Fibroblast of lung (primary cell): ENCODE measurements at places on chromosomes 4 and X.

DNA sequence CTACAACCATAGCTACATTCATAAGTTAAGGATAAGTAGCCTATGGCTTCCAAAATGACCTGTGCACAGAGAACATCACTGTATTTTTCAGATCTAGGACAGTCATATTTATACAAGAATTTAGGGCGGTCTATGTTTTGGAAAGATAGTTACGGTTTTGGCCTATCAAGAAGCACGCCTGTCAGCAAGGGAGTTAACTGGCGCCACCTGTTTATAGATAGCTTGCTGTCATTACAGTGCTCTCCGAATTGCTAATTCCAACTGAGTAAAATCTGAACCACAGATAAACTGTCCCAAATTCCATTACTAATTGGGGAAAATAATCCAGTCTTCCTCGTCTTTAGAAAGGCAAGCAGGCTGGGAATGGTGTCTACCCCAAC, 646 bp downstream of the ABCB7 start:
- H3K36me3 ChIP-seq, result no peaks in the 10 kb centered on the region
- no peaks in the 10 kb centered on the region for H3K4me1 ChIP-seq
- no peaks in the 10 kb centered on the region for H3K27me3 ChIP-seq
- peak; percentile 6 for DNase-seq
- peak overlapping the region; percentile 50 for H3K4me3 ChIP-seq
- no peak overlapping the region for H3K27ac ChIP-seq

- no peak overlapping the region for H3K4me3 ChIP-seq
- no peaks in the 10 kb centered on the region for H3K4me1 ChIP-seq
- no peaks in the 10 kb centered on the region for H3K36me3 ChIP-seq
These were observed 26.1 kb upstream of the TBC1D1 start for GRCh38 chr4:37864786-37865185.

DNA sequence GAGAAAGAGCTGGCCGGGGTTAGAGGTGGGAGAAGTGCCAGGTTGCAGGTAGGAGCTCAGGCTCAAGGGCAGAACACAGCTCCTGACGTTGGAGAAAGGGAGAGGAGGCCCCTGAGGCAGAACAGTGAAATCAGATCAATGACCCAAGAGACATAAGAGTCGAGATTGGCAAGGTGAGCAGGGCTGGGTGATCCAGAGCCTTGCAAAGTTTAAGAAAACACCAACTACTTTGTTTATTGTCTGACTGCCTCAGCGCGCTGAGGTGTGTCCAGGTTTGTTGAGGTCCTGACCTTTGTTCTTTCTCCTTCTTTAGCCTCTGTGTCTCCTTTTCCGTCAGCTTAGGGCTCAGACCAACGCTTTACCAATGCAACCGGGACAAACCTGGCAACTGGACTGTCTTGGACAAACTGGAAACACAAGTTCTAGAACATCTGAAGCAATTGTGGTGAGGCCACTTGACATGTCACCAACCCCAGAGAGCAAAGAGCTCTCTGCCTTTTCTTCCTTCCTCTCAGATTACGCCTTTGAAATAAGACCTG, 28.3 kb downstream of the CHRNA9 start:
- H3K36me3 ChIP-seq, result no peaks in the 10 kb centered on the region
- DNase-seq, result no peak
- H3K4me1 ChIP-seq, result no peaks in the 10 kb centered on the region
- H3K27me3 ChIP-seq, result no peaks in the 10 kb centered on the region
- H3K27ac ChIP-seq, result no peak overlapping the region

- peaks cover 2% of the 10 kb centered on the region for H3K4me1 ChIP-seq
- no peaks in the 10 kb centered on the region for H3K36me3 ChIP-seq
- H3K4me3 ChIP-seq, result no peak overlapping the region
- no peaks in the 10 kb centered on the region for H3K27me3 ChIP-seq
- no peak for DNase-seq
- H3K27ac ChIP-seq, result no peak overlapping the region
These were observed 67.2 kb downstream of the PALLD start for GRCh38 chr4:168564023-168564422.

DNA sequence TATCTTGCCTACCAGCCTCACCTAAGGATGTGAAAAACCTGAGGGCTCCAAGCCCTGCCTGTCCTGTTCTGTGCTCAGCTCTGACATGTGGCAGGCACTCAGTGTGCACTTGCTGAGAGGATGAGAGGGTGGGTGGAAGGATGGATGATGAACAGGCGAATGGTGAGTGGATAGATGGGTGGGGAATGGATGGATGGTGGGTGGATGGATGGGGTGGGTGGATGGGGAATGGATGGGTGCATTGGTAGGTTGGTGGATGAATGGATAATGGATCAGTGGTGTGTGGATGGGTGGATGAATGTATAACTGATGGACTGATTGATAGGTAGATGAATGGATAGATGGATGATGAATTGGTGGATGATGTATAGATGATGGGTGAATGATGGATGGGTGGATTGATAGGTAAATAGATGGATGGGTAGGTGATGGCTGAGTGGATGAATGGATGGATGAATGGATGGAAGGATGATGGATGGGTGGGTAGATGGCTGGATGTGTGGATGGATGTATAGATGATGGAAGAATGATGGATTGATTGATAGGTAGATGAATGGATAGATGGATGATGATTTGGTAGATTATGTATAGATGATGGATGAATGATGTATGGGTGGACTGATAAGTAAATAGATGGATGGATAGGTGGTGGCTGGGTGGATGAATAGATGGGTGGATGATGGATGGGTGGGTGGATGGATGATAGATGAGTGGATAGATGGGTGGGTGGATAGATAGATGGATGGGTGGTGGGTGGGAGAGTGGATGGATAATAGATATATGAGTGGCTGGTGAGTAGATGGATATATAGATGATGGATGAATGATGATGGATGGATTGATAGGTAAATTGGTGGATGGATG, 69.3 kb upstream of the NKX1-1 start:
- H3K27ac ChIP-seq, result no peak overlapping the region
- H3K4me1 ChIP-seq, result no peaks in the 10 kb centered on the region
- H3K27me3 ChIP-seq, result peaks cover 10% of the 10 kb centered on the region
- H3K36me3 ChIP-seq, result no peaks in the 10 kb centered on the region
- H3K4me3 ChIP-seq, result no peak overlapping the region

DNA sequence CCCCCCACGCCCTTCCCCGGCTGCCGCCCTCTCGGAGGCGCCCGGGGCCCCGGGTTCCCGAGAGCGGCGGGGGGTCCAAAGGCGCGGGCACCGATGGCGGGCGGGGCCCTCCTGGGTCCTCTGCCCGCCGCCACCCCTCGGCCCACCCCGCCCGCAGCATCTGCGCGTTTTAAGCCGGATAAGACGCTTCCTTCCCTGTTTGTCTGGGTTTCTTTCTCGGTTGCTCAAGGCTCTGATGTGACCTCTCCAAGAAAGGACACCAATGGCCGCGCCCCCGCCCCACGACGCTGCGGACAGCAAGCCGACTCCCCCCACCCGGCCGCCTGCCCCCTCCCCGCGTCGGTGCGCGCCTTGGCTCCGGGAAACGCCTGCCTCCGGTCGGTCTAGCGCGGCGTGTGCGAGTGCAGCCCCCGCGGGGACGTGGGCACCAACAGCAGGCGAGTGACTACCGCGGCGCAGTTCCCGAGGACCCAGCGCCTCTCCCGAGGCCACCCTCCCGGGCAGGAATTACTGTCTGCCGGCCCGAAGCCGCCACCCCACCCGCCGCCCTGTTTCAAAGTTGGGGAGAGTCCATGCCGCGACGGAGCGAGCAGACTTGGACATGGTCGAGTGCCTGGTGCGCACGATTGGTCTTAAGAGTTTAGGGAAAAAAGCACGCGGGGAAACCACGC, 21.1 kb upstream of the HMX1 start:
- peaks cover 13% of the 10 kb centered on the region for H3K27me3 ChIP-seq
- no peak overlapping the region for H3K27ac ChIP-seq
- no peak for DNase-seq
- H3K36me3 ChIP-seq, result no peaks in the 10 kb centered on the region
- H3K4me3 ChIP-seq, result no peak overlapping the region

DNA sequence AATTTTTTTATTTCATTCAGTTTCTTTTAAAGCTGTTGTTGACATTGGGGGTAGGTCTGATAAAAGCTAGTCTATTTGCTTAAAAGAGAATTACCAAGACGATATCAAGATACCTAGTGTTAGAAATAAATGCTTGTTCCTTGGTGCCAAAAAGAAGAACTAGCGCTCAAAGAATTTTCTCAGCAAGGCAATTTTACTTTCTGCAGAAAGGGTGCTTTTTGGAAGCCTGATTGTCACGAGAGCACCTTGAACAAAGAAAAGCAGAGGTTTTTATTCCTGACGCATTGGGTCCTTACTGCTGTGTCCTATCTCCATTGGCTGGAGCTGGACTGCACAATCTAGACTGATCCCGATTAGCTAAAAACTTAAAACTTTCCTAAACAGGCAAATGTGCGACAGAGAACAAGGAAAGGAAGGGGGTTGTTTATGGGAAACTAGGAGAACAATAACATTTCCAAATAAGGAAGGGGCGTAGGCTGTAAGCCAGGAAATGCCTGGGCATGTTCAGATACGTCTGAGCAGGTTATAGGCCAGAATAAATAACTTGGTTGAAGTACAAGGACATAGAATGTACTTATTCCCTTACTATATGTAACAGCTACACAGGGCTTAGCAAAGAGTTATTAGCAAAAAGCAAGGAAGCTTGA, 50.3 kb upstream of the STPG2 start:
- no peak overlapping the region for H3K27ac ChIP-seq
- no peaks in the 10 kb centered on the region for H3K27me3 ChIP-seq
- H3K4me1 ChIP-seq, result no peaks in the 10 kb centered on the region
- DNase-seq, result no peak
- H3K36me3 ChIP-seq, result no peaks in the 10 kb centered on the region

DNA sequence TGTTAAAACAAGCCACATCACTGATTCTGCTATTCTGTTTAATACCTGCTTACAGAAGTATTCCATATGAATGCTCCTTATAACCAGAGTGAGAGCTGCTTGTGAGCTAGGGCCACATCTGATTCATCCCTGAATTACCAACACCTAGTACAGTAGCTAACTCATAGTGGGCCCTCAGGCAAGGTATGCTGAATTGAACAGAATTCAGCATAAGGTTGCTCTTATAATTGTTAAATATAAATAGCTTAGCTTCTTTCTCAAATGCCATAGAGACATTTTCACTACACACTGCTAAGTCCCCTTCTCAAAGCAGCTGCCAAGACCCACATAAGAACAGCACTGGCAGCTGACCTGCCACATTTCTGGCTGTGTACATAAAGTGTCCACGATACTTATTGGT, 27.0 kb upstream of the MCF2 start:
- no peak for DNase-seq

DNA sequence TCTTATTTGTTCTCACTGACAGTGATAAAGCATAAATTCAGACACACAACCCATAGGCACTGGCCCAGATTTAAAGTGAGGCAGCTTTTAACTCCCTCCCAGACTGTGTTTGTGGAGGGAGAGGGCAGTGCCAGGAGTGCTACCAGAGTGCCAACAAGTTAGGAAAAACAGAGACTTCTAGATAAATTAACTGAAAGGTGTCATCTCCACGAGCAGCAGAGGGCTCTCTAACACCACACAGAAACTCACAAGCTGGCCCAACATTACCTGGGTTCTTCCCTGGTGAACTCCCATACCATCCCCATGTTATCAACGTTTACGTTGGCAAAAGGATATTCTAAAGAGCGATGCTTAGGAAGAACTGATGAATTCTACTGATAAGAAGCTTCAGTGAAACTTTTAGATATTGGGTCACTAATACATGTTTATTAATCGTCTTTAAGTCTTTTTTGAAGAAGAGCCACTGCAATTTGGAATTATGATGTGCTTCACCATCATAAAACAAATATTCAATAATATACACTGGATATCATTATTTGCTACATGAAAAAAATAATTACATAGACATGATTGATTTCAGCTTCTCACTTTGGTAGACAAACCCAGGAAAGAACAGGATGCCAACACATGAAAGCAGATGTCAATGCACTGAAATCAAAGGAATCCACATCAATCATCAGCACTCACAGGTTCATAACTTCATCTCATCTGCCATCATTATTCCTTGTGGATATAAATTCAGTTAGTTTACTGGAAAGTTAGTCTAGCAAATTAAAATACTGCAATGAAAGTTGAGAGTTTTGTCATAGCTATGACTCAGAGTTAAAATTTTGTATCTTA, 121.2 kb upstream of the NAP1L5 start:
- H3K36me3 ChIP-seq, result no peaks in the 10 kb centered on the region
- H3K4me3 ChIP-seq, result peak overlapping the region; percentile 93
- H3K4me1 ChIP-seq, result peaks cover 13% of the 10 kb centered on the region
- no peaks in the 10 kb centered on the region for H3K27me3 ChIP-seq
- peak; percentile 46 for DNase-seq

- peak; percentile 39 for DNase-seq
- no peak overlapping the region for H3K4me3 ChIP-seq
- H3K27me3 ChIP-seq, result no peaks in the 10 kb centered on the region
- H3K4me1 ChIP-seq, result no peaks in the 10 kb centered on the region
- no peaks in the 10 kb centered on the region for H3K36me3 ChIP-seq
- H3K27ac ChIP-seq, result no peak overlapping the region
These were observed 64.7 kb upstream of the TNIP3 start for GRCh38 chr4:121228848-121229247.

DNA sequence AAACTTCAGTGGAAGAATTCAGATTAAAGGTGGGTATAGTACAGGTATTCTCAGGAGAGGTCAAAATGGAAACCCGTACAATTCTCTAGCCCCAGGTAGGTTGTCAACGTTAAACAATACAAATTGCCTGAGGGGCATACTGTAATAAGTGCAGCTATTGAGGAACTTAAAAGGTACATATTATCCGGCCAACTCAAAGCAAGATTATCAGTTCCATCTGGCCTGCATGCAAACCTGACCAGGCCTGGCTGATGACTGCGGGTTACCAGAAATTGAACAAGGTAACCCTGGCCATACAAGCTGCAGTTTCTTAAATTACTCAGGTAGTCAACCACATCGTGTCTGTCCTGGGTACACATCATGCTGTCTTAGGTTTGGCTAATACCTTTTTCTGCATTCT, 12.3 kb upstream of the ZNF630 start:
- no peak overlapping the region for H3K27ac ChIP-seq
- H3K4me1 ChIP-seq, result no peaks in the 10 kb centered on the region
- no peaks in the 10 kb centered on the region for H3K36me3 ChIP-seq
- H3K4me3 ChIP-seq, result no peak overlapping the region

- no peak for DNase-seq
- no peaks in the 10 kb centered on the region for H3K4me1 ChIP-seq
- H3K4me3 ChIP-seq, result no peak overlapping the region
- H3K27ac ChIP-seq, result no peak overlapping the region
These were observed 49.3 kb upstream of the EPHA5 start for GRCh38 chr4:65719635-65720034.

- H3K27me3 ChIP-seq, result no peaks in the 10 kb centered on the region
- DNase-seq, result no peak
- H3K4me3 ChIP-seq, result no peak overlapping the region
- H3K36me3 ChIP-seq, result no peaks in the 10 kb centered on the region
- no peaks in the 10 kb centered on the region for H3K4me1 ChIP-seq
These were observed 53.9 kb upstream of the RPS6KA3 start for GRCh38 chrX:20320461-20321159.

DNA sequence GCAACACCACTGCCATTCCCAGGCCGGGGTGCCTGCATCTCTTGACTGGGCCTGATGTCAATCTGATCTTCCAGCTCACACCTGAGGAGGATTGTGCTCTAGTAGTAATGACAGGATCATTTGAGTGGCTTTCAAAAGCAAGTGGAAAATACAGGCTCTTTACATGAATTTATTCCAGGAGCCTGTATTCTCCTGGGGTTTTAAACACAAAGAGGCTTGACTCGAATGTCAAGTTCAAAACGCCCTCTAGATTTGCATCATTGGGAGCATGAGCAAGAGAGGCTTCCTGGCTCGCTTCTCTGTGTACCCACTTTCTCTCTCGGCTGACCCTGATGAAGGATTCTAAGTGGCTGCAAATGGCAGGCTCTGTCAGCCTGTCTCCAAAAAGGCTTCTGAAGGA, 199.5 kb upstream of the PUDP start:
- H3K27me3 ChIP-seq, result no peaks in the 10 kb centered on the region
- H3K4me1 ChIP-seq, result no peaks in the 10 kb centered on the region
- DNase-seq, result no peak
- no peak overlapping the region for H3K4me3 ChIP-seq
